ENCODE measurements at places on chromosomes 16 and 17. TPM values are rescaled to one million over a fixed set of nuclear protein-coding genes. Genes with fewer than 3 reads are reported as not detected.

- no peak overlapping the region for H3K4me3 ChIP-seq
- no peak overlapping the region for H3K27ac ChIP-seq
- no peaks in the 10 kb centered on the region for H3K36me3 ChIP-seq
- H3K27me3 ChIP-seq: no peaks in the 10 kb centered on the region
- DNase-seq: no peak
Observed at GRCh38 chr16:4249530-4250308, 7.8 kb upstream of the SRL start.

- DNase-seq: no peak
- no peak overlapping the region for H3K4me3 ChIP-seq
- H3K27ac ChIP-seq: no peak overlapping the region
- no peaks in the 10 kb centered on the region for H3K4me1 ChIP-seq
- H3K27me3 ChIP-seq: no peaks in the 10 kb centered on the region
- H3K36me3 ChIP-seq: no peaks in the 10 kb centered on the region
Observed at GRCh38 chr16:48133455-48134211, 22.2 kb downstream of the ABCC12 start.

- no peak overlapping the region for H3K27ac ChIP-seq
- peaks cover 4% of the 10 kb centered on the region for H3K36me3 ChIP-seq
- no peak overlapping the region for H3K4me3 ChIP-seq
- no peak for DNase-seq
- no peaks in the 10 kb centered on the region for H3K4me1 ChIP-seq
- H3K27me3 ChIP-seq: no peaks in the 10 kb centered on the region
Observed at GRCh38 chr16:28569021-28569420, 15.3 kb downstream of the SGF29 start.

- no peaks in the 10 kb centered on the region for H3K27me3 ChIP-seq
- no peak overlapping the region for H3K27ac ChIP-seq
- H3K36me3 ChIP-seq: no peaks in the 10 kb centered on the region
- no peaks in the 10 kb centered on the region for H3K4me1 ChIP-seq
Observed at GRCh38 chr16:66043326-66043725, 323.2 kb upstream of the CDH5 start.

DNA sequence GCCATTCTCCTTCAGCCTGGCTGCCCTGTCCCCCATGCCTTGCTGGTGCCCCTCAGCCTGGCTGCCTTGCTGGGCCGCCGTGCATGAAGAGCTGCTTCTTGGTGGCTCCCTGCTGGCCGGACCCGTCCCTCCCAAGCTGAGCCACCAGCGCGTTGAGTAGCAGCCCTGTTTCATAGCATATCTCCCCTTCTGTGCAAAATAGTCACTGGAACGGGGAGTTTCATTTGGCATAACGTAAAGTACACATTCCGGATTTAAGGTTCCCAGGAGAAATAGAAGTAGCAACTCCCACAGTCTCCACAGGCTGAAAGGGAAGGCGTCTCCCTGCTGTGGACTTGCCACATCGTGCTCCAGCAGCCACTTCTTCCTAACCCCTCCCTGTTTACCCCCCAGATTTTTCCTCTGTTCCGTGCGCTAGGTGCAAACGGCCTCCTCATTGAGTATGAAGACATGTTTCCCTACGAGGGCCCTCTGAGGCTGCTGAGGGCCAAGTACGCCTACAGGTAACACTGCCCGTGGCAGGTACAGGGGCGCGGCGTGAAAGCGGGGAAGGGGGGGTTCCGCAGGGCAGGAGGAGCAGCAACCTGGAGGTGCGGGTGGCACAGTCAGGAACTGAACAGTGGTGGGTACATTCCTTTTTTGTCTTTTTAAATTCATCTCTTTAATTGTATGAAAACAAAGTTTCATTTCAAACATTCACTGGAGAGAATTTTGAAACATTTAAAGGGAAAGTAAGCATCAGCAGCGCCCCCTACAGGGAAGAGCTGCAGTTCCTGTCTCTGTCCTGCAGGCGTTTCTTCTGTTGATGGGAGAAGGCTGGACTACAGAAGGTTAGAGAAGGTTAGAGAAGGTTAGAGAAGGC is 5.8 kb upstream of the OGFOD3 start:
- peak; percentile 39 for DNase-seq
- no peak overlapping the region for H3K4me3 ChIP-seq
- H3K4me1 ChIP-seq: peaks cover 13% of the 10 kb centered on the region
- no peaks in the 10 kb centered on the region for H3K27me3 ChIP-seq
- peaks cover 4% of the 10 kb centered on the region for H3K36me3 ChIP-seq

DNA sequence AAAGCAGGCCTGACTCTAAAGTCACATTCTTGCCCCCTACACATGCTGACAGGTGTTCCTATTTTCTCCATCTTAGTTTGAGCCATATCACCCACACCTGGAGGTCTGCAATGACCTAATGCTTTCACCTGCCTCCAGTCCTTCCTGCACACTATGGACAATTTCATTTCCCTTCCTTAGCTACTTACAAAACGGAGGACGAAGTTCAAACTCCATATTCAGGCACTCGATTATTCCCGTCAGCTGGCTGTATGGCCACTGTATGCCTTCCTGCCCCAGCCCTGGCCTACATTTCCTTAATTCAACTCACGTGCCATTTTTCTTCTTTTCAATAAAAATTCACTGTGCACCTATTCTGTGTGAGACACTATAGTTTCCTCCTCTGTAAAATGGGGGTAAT is 44.9 kb downstream of the GRIN2A start:
- no peak overlapping the region for H3K27ac ChIP-seq
- H3K27me3 ChIP-seq: no peaks in the 10 kb centered on the region
- DNase-seq: no peak
- H3K4me1 ChIP-seq: no peaks in the 10 kb centered on the region
- no peaks in the 10 kb centered on the region for H3K36me3 ChIP-seq

GRCh38 chr16:11020792-11021551 is 76.6 kb downstream of the CLEC16A start:
- DNase-seq: no peak
- H3K4me3 ChIP-seq: no peak overlapping the region
- peaks cover 16% of the 10 kb centered on the region for H3K36me3 ChIP-seq
- H3K4me1 ChIP-seq: no peaks in the 10 kb centered on the region
- H3K27me3 ChIP-seq: no peaks in the 10 kb centered on the region

DNA sequence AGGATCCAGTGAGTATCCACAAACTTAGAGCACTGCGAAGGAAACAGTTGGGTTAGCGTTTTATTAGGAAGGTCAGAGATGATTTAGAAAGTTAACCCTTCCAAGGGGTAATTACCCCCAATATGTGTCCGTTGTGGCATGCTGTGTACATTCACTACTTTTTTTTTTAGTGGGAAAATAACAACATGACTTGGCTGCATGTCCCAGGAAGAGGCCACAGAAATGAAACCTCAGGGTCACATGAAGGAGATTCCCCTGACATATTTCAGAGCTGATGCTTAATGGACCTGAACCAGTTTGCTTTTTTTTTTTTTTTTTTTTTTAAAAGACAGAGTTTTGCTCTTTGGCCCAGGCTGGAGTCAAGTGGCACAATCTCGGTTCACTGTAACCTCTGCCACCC is 167.5 kb downstream of the PRKCA start:
- H3K36me3 ChIP-seq: no peaks in the 10 kb centered on the region
- H3K27ac ChIP-seq: no peak overlapping the region
- DNase-seq: no peak
- H3K4me3 ChIP-seq: no peak overlapping the region
- H3K4me1 ChIP-seq: peaks cover 48% of the 10 kb centered on the region

DNA sequence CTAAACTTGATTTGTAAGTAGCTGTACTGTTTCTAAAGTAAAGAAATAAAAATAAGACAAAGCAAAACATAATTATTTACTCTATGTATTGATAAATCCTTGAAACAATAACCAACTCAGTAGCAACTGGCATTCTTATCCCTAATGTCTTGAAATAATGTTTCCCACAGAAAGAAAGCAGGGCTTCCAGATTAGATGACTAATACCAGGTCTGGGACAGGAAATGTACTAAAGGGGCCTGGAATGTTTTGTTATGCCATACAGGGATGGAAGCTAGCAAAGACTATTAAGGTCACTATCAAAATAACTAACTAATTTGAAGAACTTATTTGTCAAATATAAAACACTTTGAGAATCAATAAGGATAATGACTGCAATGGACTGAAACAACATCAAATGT is 82.1 kb downstream of the CFDP1 start:
- DNase-seq: no peak
- H3K27ac ChIP-seq: no peak overlapping the region
- H3K27me3 ChIP-seq: no peaks in the 10 kb centered on the region
- no peaks in the 10 kb centered on the region for H3K4me1 ChIP-seq
- no peaks in the 10 kb centered on the region for H3K36me3 ChIP-seq

DNA sequence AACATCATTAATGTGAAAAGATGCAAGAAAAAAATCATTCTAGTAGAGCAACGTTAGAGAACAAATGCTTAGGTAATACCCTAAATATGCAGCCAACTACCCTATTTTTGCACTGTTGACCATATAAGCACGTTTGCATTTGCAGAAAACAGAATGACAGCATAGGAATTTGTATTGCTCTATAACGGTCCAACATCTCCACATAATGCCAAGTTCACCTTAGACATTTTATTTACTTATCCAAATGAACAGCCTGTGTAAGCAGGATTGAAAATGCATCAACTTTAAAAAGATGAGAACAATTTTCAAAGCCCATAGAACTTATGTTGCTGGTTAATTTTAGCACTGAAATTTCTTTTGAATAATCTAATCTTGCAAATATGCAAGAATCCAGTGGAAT is 19.1 kb upstream of the RSL1D1 start:
- H3K4me1 ChIP-seq: no peaks in the 10 kb centered on the region
- no peak overlapping the region for H3K4me3 ChIP-seq

Gene CENPX
- total RNA-seq: 35.4 TPM
